Fibroblast of skin of right biceps (primary cell): ENCODE measurements at places on chromosomes 6 and 20.
A peak's percentile ranks its signal among the peaks of the same experiment; 100 is the strongest.

DNA sequence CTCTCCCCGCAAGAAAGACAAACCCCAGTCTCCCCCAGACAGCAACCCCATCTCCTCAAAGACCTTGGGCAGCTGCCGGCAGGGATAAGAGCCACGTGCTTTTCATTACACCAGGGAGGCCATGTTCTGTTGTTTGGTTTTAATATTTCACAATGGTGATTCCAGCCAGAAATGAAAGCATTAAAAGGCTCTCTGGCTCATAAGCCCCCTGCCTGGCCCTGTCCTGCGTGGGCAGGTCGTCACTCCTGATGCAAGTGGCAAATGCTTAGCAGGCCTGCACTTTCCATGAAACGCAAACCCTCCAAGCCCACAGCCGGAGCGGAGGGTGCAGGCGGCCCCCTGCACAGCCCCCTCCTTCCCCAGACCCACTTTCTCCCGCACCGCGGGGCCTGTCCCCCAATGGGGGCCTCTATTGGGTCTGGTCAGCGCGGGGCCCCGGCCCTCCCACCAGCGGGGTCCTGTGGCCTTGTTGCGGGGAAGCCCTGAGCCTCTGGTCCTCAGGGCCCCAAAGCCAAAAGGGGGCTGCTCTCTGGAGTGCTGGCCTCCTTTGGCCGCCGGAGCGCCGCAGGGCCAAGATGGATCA is 77.2 kb downstream of the TMEM242 start:
- DNase-seq: peak; percentile 63

DNA sequence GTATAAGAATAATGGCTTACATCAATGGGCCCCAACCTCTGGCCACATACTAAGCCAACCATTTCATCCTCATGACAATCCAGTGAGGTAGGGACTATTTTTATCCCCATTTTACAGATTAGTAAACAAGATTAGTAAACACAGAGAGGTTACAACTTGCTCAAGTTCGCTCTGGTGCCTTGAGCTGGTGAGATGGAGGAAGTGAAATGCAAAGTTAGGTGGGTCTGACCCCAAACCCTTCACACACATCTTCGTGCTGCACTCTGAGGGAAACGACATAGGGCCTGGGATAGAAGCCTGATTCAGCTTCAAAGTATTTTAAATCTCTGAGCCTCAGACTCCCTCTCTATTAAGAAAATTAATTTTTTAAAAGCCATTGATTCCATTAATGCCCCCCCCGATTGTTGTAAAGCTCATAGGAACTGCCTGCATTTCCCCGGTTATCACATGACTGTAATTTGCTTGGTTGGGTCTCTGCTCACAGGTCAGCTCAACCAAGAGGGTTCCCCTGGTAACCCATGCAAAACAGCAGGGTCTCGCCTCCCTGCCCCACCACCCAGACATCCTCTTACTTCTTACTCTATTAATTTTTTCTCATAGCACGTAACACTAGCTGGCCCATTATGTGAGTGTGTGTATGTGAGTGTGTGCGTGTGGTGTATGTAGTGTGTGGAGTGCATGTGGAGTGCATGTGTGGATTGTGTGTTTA is 221.2 kb downstream of the MAFB start:
- no peak for DNase-seq

GRCh38 chr6:37988127-37988526 is 168.6 kb downstream of the ZFAND3 start:
- peak; percentile 41 for DNase-seq

- DNase-seq: no peak
Measured at GRCh38 chr6:149845549-149845948, 18.6 kb downstream of the LRP11 start.

- peak; percentile 46 for DNase-seq
Measured at GRCh38 chr6:20708367-20709124, 174.3 kb downstream of the CDKAL1 start.

- DNase-seq: peak; percentile 87
Measured at GRCh38 chr6:140546640-140547039, 1172.2 kb upstream of the CITED2 start.
